ENCODE measurements at places on chromosomes 11 and 22.

- DNase-seq = no peak
Measured at GRCh38 chr22:44724416-44724815, 22.4 kb downstream of the PRR5 start.

DNA sequence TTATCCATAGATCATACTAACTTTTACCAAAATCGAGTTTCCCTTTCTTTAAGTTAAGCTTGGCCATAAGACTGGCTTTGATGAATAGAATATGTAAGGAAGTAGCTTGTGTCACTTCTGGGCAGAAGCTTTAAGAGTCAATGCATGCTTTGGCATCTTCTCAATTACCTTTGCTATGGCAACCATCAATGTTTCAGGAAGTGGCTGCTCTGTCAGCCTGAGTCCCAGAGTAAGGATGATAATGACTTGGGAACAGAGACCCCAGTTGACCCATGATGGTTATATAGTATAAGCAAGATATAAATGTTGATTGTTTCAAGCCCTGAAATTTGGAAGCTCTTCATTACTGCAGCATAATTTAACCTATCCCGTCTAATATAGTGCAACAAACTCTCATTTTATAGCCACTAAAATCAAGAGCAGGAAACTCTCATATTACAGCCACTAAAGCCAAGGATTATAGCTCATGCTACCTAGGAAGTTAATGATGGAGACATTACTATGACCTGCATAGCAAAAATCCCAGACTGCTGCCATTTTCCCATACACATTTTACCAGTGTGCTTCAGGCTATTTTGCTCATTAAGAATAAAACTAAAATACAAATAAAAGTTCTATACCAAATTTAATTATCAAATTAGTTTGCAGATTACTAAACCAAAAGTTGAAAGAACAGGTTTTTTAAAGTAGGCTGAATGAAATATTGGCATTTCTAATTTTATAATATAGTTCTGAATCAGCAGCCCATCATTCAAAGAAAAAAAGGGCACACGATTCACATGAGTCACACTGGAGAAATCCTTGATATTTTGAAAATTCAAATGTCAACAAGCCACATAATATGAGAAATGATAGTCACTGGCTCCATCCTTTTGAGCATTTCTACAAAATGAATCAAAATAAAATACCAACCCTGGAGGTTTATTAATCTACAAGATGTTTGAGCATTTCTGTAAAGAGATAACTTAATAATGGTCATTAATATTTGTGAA is 23.8 kb downstream of the FSHB start:
- DNase-seq = no peak

DNA sequence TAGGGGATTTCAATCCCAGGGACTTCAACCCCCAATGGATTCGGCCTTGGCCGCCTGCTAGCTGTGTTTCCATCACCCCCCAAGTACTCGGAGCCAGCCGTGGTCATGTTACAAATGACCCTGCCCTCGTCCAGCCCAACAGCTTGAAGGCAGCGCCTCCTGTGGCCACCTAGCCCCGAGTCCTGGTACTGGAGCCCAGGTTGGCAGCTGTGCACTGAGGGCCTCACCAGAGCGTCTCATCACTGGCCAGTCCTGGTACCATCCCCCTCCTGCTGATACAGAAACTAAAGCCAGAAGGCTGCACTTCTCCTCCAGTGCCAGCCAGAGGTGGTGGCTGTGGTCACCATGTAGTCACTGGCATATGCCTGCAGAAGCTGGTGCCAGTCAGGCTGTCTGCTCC is 44.9 kb upstream of the FADD start:
- peak; percentile 18 for DNase-seq

DNA sequence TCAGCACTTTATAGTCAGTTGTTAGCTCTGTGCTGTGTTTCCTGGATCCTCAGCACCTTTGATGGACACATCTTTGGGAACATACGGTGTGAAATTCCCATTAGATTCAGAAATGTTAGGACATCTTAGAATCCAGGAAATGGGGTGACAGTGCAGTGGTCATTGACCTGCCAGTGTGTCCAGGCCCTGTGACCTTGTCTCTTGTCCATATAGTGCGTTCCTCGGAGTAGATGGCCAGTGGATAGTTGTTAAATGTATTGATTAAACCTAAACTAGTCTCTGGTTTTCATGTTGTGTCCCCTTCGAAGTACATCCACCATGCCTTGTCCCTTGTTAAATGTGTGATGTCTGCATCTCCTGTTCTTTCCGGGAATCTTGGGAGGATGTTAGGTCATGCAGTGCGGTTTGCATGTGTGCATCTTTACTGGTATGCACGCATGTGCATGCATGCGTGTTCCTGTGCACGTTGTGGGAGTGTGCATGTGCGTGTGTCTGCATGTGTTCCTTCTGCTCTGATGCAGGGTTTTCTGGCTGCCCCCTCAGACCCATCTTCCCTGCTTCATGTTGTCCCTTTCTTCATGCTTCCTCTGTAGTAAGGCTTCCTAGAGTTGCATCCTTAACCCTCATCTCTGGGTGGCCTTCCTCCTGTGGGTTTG is 4.0 kb downstream of the DGCR8 start:
- DNase-seq = no peak

DNA sequence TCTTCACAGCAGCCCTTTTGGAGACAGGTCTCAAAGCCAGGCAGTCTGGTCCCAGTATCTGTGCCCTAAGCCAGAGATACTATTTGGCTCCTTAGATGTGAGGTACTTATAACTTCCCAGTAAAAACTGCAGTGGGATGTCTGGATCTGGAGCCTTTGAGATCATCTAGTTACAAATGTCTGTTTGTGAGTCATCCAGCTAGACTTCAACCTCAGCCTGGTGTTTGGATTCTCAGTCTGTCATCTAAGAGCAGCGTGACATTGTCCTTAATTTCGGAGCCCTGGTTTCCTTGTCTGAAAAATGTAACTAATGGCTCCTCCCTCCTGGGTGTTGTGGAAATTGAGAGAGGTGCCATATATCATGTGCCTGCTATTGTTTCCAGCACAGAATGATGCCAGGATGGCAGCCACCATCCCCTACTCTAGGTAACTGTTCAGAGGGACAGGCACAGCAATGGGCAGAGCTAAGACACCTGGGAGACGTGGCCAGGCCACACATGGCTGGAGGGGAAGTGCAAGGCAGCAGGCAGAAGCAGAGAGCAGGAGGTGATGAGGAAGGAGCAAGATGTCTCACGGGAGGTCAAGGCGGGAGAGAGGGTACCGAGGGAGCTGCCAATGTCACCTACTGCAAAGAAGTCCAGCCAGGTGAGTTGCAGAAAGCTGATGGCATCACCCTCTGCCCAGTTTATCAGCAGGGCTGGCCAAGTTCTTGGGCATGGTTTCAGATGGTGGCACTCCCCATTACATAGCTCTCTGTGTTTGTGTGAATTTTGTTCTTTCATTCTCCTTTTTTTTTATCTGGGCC is 20.6 kb upstream of the ST3GAL4 start:
- no peak for DNase-seq

GRCh38 chr22:49334449-49334789 is 493.3 kb downstream of the BRD1 start:
- DNase-seq = no peak
